ENCODE measurements at places on chromosomes 5 and 9.
A peak's percentile ranks its signal among the peaks of the same experiment; 100 is the strongest.

DNA sequence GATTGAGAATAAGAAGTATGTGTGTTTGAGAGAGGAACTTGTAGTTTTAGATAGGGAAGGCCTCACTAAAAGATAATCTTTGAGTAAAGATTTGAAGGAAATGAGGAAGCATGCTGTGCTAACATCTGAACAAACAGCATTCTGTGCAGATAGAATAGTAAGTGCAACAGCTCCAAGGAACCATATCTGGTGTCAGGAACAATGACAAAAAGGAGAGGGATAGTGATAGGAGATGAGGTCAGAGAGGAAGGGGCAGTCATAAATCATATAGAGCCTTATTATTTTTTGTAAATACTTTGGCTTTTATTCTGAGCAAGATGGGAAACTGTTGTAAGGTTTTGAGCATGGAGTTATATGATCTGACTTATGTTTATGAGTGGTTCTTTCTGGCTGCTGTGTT lies 3.8 kb downstream of the MRPL22 start:
- DNase-seq: no peak

DNA sequence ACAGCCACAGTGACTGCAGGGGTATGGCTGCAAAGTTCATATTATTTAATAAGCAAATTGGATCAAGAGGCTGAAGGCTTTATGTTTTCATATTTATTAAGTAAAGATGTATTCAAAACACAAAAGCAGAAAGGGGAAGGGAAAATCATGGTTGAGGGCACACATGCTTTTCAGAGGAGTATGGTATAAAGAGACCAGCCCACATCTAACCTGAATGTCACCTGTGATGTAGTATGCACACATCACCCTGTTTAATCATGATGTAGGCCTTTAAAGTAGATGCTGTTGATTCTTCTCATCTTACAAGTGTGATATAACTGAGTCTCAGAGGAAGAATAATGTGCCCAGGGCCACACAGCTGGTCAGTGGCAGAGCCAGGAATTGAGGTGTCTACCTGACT lies 211.8 kb downstream of the DCP2 start:
- DNase-seq: no peak

- DNase-seq: no peak
Observed at GRCh38 chr5:5344051-5344571, 78.4 kb upstream of the ICE1 start.

- peak; percentile 61 for DNase-seq
Observed at GRCh38 chr5:73901043-73901442, 275.0 kb downstream of the ARHGEF28 start.

DNA sequence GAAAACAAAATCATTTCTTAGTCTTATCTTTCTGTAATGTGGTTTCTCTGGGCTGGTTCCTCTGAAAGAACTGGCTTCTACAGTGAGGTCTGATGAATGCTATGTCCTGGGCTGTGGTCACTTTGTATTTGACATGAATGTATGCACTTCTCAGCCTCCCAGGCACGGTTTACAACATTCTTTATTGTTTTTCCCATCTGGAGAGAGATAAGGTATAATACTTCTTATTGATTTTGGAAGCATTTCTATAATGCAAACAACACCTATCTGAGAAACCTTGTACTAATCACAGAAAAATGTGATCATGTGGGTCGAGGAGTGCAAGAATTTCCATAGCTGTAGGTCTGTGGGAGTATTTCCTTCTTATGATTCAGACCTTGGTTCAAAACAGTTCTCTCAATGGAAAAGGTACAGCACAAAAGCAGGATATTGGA lies 46.9 kb downstream of the ACTBL2 start:
- peak; percentile 98 for DNase-seq

GRCh38 chr9:124768750-124769548 lies 2.2 kb downstream of the NR6A1 start:
- DNase-seq: no peak

DNA sequence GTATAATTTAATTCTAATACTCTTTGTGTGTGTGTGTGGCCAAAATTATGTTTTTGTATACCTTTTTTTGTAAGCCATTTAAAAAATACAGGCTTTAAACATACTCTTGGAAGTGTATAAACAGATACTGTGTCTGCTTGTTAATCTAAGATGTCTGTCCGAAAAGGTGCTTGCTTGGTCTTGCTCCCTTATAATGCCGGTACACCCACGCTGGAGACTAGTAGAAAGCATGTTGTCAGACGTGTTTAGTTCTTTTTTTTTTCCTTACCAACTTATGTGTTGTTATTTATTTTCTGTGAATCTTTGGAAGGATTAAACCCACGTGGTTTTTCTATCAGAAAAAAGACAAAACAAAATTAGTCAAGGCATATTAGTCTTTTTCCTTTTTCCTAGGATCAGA lies 9.5 kb downstream of the GAPVD1 start:
- no peak for DNase-seq

- peak; percentile 63 for DNase-seq
Observed at GRCh38 chr5:128681096-128681495, 143.1 kb upstream of the FBN2 start.
